ENCODE measurements at places on chromosomes 7 and 10.

- no peak for DNase-seq
These were observed 60.2 kb downstream of the SFMBT2 start for GRCh38 chr10:7350541-7351195.

DNA sequence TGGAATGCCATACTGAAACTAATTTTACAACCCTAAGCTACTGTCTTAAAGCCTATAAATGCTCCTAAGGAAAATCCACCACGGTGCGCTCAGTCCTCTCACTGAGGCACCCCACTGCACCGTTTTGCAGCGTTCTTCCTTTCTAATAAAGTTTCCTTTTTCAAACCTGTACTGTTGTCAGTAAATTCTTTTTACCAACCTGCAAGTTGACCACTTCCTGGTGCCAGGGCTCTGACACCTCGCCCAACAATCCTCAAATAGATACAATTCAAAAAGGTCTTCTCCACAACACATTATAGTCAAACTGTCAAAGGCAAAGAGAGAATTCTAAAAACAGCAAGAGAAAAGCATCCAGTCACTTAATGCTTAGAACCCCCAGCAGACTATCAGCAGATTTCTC lies 42.8 kb downstream of the HERPUD2 start:
- peak; percentile 4 for DNase-seq

GRCh38 chr7:34123316-34123715 lies 218.0 kb downstream of the BMPER start:
- no peak for DNase-seq

DNA sequence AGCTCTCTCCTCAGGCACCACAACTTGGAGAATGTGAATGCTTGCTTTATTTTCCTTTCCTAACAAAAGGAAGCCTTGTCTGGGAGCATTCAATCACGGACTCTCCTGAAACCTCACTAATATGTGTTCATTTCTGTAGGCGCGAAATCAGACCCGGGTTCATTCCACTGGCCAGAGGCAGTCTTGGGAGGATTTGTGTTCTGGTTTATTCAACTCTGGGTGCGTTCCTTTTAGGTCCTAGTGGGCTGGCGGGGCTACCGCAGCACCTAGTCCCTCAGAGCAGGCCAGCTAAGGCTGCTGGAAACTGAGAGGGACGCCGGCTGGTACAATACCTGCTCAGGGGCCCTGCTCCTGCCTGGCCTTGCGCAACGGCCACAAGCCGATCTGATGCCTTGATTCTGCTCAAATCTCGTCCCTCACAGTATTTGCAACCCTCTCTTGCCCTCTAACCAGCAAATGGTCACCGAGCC lies 7.5 kb downstream of the HOXA4 start:
- no peak for DNase-seq

DNA sequence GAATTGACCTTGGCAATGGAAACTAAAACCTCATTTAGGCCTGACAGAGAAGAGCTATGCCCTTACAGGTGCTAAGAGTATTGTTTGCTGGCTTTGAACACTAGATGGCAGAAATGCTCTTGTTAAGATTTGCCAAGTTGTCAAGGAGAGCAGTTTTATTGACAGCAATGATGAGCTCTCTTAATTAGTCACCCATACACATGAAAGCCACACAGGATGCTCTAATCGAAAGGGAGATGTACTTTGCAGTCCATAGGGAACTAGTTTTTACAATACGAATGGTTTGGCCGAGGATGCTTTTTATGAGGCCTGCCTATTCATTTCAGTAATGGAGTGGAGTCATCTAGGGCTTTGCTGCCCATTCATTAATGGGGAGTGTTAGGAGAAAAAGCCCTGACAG lies 45.4 kb upstream of the MBL2 start:
- DNase-seq = no peak

- DNase-seq = no peak
These were observed 132.2 kb downstream of the ADARB2 start for GRCh38 chr10:1605121-1605520.

DNA sequence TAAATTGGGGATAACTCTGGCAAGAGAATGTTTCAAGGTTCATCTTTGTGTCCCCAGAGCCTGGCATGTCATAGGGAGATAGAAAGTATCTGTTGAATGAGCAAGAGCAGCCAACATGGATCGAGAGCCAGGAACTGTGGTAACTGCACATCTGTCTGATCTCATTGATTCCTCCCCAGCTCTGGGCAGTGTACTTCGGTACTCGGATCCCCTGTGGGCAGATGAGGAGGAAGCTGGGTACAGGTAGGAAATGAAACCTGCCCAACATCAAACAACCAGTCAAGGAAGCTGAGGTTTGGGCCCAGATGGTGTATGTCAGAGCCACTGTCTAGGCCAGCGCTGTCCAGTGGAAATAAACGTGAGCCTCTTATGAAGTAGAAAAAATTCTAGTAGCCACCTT lies 76.4 kb downstream of the GRK5 start:
- no peak for DNase-seq

GRCh38 chr7:20298486-20298901 lies 32.2 kb upstream of the ITGB8 start:
- no peak for DNase-seq

DNA sequence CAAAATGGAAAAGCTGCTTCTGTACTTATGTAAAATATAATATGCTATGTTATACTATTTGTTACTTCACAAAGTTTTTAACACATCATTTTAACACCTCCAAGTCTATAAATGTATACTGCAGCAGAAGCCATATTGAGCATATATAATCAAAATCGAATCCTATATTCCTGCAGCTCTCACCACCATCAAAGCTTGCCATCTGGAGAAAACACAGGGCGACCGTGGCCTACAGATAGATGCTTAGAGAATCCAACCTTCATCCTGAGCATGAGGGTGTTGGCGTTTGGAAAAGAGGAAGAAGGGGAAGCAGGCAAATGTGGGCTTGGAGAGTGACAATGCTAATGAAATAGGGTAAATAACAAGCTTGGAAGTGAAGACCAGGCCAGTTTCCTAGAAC lies 258.8 kb upstream of the IMMP2L start:
- no peak for DNase-seq

DNA sequence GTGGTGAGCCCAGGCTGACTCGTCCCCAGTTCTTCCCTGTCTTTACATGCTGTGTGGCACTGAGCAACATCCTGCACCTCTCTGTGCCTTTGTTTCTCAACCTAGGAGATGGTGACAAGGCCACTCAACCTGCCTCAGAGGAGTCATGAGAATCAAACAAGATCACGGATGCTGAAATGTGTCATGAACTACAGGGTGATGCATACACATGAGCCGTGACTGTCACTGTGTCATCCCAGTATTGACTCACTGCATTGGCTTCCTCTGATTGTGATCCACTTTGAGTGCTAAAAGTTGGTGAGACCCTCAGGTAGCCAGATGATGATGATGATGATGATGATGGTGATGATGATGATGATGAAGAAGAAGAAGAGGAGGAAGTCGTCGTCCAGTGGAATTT lies 11.5 kb downstream of the C10orf71 start:
- DNase-seq = no peak

GRCh38 chr10:95976362-95977229 lies 66.8 kb upstream of the CCNJ start:
- DNase-seq = no peak

GRCh38 chr7:74480861-74481417 lies 27.2 kb downstream of the GTF2IRD1 start:
- no peak for DNase-seq

DNA sequence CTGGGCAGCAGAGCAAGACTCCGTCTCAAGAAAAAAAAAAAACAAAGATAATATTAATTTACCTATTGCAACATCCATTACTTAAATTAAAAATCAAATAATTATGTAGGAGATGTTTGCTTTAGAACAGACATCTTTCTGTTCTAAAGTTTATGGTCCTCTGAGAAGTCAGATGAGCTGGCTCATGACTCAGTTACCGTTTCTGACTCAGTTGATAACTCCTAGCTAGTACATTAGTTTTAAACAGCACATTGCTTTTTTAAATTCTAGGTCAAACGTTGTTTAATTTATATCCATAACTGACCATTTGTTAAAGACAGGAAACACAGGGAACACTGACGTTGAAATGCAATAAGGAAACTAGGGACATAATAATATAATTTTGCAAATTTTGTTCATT lies 162.7 kb downstream of the ETV1 start:
- no peak for DNase-seq

GRCh38 chr10:52682766-52683165 lies 89.8 kb downstream of the MBL2 start:
- DNase-seq = no peak

GRCh38 chr10:106957823-106958588 lies 206.5 kb downstream of the SORCS1 start:
- no peak for DNase-seq

DNA sequence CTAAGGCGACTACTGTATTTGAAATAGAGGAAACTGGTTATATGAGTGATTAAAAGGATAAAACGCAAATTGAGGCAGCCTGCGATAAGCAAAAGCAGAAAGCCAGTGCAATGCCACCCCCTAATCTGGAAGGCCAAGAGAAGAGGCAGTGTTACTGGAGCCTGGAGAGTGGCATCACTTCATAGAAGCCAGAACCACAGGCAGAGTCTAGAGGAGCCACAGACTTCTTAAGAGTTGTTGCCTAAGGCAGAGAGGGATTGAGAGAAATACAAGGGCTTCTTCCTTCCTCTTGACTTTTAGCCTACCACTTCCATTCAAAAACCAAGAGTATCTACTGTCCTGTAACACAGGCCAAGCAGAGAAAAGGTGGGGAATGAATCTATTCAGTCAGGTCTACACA lies 94.9 kb upstream of the SKAP2 start:
- DNase-seq = no peak

- no peak for DNase-seq
These were observed 63.1 kb upstream of the KCNIP2 start for GRCh38 chr10:101906586-101907183.

DNA sequence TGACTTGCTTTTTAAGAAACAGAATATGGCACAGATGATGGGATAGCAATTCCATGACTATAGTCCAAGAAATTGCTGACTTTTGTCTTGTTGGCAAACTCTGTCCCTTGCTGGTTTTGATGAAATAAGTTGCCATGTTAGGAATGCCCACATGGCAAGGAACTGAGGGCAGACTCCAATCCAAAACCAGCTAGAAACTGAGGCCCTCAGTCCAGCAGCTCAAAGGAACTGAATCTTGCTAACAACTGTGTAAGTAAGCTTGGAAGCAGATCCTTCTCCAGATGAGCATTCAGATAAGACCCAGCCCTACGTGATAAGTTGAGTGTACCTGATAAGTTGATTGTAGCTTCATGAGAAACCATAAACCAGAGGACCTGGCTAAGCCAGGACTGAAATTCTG lies 64.3 kb upstream of the BMPER start:
- DNase-seq = no peak

GRCh38 chr7:150374026-150374425 lies 5.1 kb upstream of the ZNF775 start:
- no peak for DNase-seq

Data from stimulated activated CD8-positive, alpha-beta memory T cell treated with anti-CD3 and anti-CD28 coated beads, Interleukin-2, amount 100 ng/mL, for 48 hours (primary cell).